ENCODE measurements at places on chromosomes 7 and 10.

DNA sequence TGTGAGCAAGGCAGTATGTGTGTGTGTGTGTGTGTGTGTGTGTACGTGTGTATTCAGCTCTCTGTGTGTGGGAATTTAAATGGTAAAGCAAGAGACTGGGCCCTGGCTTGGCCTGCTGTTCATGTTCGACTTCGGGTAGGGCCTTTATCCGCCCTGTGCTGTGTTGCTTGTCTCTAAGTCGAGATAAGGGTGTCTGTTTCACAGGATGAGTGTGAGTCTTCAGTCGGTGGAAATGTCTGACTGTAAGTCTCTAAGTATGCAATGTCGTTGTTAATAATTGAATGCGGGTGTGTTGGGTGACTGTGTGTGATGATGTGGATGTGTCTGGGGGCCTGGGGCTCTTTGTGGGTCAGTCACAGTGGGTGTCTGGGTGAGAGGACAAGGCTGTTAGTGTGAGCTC is 34.8 kb downstream of the HIF1AN start:
- DNase-seq: no peak

- no peak for DNase-seq
Observed at GRCh38 chr7:45514944-45515343, 59.2 kb upstream of the ADCY1 start.

DNA sequence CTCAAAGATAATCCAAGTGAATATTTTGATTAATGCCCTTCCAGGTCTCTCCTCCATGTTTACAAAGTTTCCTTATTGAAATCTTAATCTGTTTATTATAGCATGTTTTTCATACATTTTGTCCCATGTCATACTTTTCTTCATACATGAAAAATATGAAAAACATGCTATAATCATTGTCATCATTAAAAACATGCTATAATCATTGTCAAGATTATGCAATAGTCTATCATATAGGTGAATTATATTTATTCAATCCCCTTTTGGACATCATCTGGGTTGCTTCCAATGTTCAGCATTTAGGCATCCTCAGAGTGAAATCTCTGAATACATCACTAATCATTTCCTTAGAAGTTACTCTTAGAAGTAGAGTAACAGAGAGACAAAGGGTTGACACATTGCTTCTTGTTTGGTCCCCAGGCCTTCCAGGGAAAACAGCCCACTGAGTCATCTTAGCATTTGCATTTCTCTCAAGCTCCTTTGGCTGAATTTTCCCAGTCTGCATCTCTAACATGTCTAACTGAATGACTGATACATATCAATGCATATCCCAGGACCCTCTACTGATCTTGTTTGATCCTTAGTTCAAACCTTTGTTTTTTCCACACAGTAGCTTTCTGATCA is 87.0 kb downstream of the SGMS1 start:
- no peak for DNase-seq

- DNase-seq: no peak
Observed at GRCh38 chr7:116630357-116630756, 41.6 kb upstream of the MET start.

GRCh38 chr10:132765435-132765834 is 20.5 kb downstream of the NKX6-2 start:
- no peak for DNase-seq

GRCh38 chr10:132696204-132696603 is 89.7 kb downstream of the NKX6-2 start:
- no peak for DNase-seq

DNA sequence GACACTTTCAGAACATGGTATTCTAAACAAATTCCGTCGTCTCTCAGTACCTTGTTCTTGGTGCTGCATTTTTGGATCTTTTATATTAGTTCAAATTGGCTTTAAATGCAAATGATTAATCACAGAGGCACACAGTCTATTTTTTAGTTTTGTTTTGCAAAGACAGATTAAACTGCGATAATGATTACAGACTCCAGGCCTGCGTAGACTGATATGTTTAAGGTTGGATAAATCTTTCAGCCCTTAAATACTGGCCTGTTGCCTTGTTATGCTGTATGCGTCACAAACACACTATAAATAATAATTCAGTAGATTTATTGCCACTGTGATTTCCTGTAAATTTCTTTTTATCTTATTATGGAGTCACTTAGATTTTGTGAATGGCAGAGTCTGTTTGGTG is 19.3 kb downstream of the CACNB2 start:
- DNase-seq: no peak

- no peak for DNase-seq
Observed at GRCh38 chr7:24197852-24198251, 86.1 kb upstream of the NPY start.
